Fibroblast of gingiva (primary cell): ENCODE measurements at places on chromosomes 7 and 10.

DNA sequence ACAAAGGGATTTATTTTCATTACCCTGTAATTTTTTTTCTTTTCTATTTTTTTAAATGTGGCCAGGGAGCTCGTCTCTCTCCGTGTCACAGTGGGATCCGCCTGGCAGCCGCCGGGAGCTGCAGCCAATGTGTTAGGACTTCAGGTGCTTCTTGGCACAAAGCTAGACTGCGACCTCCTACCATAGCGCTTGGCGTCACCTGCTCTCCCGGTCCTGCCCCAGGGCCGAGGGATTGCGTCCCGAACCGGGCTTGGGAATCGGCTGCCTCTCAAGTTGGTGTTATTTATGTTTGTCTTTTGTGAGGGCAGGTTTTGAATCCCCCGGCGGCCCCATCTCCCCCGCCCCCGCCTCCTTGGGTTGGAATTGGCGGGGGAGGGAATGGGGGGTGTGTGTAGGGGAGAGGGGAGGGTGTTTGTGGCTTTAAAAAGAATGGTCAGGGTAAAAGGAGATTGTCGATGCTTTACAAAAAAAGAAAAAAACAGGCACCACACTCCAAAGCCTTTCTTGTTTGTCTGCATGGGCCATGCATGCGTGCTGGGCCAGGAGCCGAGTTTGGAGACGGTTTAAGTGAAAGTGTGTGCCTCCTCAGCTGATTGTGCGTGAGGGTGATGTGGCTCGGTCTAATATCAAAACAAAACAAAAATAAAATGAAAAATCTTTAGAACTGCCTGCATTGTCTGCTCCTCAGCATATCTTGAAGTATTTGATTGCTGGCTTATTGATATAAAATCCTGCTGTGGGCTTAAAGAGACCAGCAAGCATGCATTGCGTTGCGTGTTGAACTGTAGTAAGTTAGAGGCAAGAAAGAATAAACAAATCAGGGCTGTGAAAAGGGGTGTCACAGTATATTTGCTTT is 1.2 kb downstream of the PPP1R9A start:
- no peak for DNase-seq

- peak; percentile 8 for DNase-seq
These were observed 116.7 kb downstream of the COL28A1 start for GRCh38 chr7:7418997-7419396.

DNA sequence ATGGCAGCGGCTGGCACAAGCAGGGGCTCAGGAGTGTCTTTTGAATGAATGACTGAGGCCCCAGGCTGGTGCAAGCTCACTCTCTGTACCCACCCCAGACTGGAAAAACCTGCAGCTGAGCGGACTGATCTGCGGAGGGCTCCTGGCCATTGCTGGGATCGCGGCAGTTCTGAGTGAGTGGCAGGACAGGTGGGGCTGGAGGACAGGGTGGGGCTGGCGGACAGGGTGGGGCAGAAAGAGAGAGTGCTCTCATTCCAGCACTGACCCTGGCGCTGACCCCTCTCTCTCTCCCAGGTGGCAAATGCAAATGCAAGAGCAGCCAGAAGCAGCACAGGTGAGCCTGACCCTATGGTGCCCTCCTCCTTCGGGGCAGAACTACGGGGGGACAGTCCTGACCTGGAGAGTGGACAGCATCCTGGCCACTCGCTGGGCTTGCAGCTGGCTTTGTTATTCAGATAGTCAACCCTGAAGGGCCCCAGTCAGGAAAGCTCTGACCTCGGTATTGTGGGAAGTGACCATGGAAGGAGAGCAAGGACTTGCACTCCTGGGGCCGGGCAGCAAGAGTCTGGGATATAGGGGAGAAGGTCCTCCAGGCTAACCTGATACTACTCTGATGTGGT is 4.1 kb downstream of the FXYD4 start:
- DNase-seq = no peak

DNA sequence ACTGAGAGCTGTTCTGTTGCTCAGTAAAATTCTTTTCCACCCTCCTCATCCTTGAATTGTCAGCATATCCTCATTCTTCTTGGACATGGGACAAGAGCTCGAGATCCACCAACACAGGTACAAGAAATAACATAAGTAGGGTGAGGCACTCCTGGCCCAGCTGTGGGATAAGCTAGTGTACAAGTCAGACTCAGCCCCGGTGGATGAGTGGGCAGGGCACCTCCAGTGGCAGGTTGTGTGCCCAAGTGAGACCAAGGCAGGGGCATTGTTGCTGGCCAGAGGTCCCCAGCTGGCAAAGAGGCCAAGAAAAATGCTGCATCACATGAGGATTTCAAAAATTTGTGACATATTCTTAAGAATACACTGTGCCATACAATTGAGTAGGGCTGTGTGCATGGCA is 402.0 kb upstream of the ZWINT start:
- no peak for DNase-seq
